Muscle of arm (tissue), 14 donors: ENCODE measurements at places on chromosomes 1 and 21. TPM values are rescaled to one million over a fixed set of nuclear protein-coding genes. Genes with fewer than 3 reads are reported as not detected.

The ADAMTS4 gene
- 8.8 TPM for polyA plus RNA-seq

GRCh38 chr21:26127918-26128317 is 42.7 kb downstream of the APP start:
- DNase-seq = no peak

- DNase-seq = peak; percentile 87
Observed at GRCh38 chr1:10253755-10254154, 43.4 kb downstream of the KIF1B start.

The TNFSF4 gene
- 3.8 TPM for polyA plus RNA-seq

- DNase-seq = no peak
Observed at GRCh38 chr1:153538315-153538821, 2.4 kb downstream of the S100A5 start.
